ENCODE measurements at places on chromosomes 7 and 10. TPM values are rescaled to one million over a fixed set of nuclear protein-coding genes. Genes with fewer than 3 reads are reported as not detected.

GRCh38 chr7:94067506-94067905 is 63.4 kb upstream of the BET1 start:
- no peak for DNase-seq

GRCh38 chr10:70596860-70597809 is 5.4 kb downstream of the PRF1 start:
- no peak for DNase-seq

GRCh38 chr10:7085913-7086589 is 324.8 kb downstream of the SFMBT2 start:
- no peak for DNase-seq

DNA sequence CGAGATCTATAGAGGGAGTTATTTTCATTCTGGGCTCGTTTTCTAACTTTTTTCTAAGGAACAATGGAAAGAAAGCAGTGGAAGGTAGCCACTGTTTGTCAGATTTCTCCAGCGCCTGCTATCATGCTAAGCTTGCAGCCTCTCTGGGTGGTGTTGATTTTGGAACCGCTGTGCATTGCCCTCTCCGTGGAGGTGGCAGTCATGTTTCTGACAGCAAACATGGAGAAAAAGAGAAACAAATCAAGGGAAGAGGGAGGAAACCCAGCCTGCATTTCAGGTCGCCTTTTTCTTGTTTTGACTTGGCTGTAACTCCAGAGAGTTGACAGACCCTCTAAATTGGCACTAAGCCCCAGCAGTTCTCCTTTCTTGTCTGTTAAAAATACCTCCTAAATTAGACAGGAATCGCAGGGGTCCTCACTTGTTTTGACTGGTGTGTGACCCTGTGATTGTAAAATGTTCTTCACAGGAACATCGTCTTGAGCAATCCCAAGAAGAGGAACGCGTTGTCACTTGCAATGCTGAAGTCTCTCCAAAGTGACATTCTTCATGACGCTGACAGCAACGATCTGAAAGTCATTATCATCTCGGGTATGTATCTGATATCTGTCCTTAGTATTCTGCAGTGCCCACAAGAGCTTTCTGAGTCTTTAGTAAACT is 4.8 kb downstream of the ECHDC3 start:
- DNase-seq = no peak

Gene CEP41
- total RNA-seq = 25.3 TPM

Gene FKBP9
- total RNA-seq = not detected

- no peak for DNase-seq
These were observed 65.1 kb upstream of the BET1 start for GRCh38 chr7:94069162-94069739.

Data from naive thymus-derived CD8-positive, alpha-beta T cell (primary cell).